ENCODE measurements at places on chromosomes 3 and 15. TPM values are rescaled to one million over a fixed set of nuclear protein-coding genes. Genes with fewer than 3 reads are reported as not detected.

- no peaks in the 10 kb centered on the region for H3K36me3 ChIP-seq
- H3K4me3 ChIP-seq: peak overlapping the region; percentile 33
These were observed 54.5 kb downstream of the CPN2 start for GRCh38 chr3:194296454-194297263.

GRCh38 chr15:43133430-43134156 is at the start of gene TMEM62:
Gene TMEM62, plus strand, starts transcription at chr15:43133586. Its CDS starts 217 bp downstream, at chr15:43133803.
- H3K4me1 ChIP-seq: peaks cover 14% of the 10 kb centered on the region
- H3K36me3 ChIP-seq: no peaks in the 10 kb centered on the region
- no peaks in the 10 kb centered on the region for H3K27me3 ChIP-seq
- peak within 1 kb of the TSS; percentile 62 for H3K27ac ChIP-seq
- DNase-seq: peak; percentile 76

- no peaks in the 10 kb centered on the region for H3K4me1 ChIP-seq
- H3K27ac ChIP-seq: no peak overlapping the region
These were observed 89.2 kb upstream of the MEF2A start for GRCh38 chr15:99476413-99477222.

GRCh38 chr3:6510713-6511112 is 350.2 kb upstream of the GRM7 start:
- H3K4me3 ChIP-seq: no peak overlapping the region
- no peaks in the 10 kb centered on the region for H3K4me1 ChIP-seq
- H3K27ac ChIP-seq: no peak overlapping the region
- no peaks in the 10 kb centered on the region for H3K36me3 ChIP-seq

DNA sequence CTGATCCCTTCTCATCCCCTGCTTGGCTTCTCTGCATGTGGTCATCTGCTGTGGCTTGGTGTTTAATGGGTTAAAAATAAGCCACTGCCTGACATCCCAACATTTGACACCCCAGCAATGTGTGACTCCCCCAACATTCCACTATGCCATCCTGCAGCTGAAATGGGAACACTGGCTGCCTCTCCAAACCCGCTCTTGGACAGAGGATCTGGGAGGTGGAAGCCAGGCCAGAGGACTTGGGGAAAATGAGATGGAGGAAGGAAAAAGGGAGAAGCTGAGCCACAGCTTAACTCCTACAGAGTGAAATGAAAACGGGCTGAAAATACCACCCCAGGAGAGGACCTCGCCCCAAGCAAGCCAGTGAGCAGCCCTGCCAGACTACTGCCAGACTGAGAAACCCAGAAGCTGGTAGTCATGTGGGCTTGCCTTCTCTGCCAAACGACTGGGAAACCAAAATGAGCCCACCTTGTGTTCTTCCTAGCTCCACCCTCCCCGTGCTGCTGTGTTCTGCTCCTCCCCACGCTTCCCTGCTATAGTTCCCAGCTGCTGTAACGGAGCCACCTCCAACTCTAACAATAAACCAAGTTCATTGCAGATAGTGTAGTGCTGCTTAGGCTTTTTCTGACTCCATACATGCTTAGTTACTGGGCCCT is 13.7 kb downstream of the MAP1A start:
- no peaks in the 10 kb centered on the region for H3K4me1 ChIP-seq
- no peak for DNase-seq
- H3K4me3 ChIP-seq: no peak overlapping the region
- no peak overlapping the region for H3K27ac ChIP-seq

GRCh38 chr15:75058127-75058905 is 34.9 kb downstream of the PPCDC start:
- no peaks in the 10 kb centered on the region for H3K36me3 ChIP-seq
- no peak for DNase-seq
- H3K4me1 ChIP-seq: peaks cover 11% of the 10 kb centered on the region
- H3K27me3 ChIP-seq: no peaks in the 10 kb centered on the region
- H3K27ac ChIP-seq: no peak overlapping the region
- H3K4me3 ChIP-seq: no peak overlapping the region

- no peaks in the 10 kb centered on the region for H3K4me1 ChIP-seq
- H3K27ac ChIP-seq: no peak overlapping the region
- H3K36me3 ChIP-seq: no peaks in the 10 kb centered on the region
- H3K27me3 ChIP-seq: no peaks in the 10 kb centered on the region
- DNase-seq: no peak
- H3K4me3 ChIP-seq: no peak overlapping the region
These were observed 13.2 kb upstream of the LMCD1 start for GRCh38 chr3:8488411-8488810.

DNA sequence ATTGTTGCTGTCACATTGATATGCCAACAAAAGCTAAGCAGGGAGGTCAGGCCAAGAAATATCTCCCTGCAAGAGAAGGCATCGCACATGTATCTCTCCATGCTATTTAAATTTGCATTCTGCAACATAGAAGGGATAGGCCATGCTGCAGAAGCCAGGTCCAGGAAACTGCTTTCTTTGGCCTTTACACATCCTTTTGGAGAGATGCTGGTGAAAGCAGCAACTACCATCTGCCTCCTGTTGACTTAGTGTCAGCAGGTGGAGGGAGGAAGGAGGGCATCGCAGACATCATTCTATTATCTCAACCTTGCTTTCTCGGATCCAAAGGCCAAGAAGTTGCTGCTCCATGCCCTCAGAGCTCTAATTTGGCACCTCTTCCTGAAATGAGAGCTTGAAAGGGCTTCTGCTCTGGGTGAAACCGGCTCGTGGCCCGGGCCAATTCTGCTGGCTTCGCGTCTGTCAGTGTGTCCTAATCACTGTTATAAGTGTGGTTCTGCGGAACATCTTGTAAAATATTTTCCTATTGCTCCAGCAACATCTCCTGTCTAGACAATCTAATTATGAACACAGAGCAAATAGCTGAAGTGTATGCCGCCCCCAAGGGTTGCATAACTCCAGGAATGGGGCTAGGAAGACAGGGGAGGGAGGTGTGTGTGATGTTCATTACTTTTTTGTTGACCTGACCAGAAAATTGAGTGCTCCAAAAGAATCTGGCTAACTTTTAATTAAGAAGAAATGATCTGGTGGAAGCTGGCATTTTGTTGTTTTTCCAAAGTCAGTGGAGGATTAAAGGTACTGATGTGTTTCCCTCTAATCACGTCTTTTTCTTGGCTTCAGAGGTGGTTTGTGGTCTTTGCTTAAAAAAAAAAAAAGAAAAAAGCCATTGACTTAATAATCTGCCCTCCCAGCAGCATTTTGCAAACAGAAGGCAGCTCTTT is 89.1 kb downstream of the TPRG1 start:
- DNase-seq: no peak
- H3K4me3 ChIP-seq: no peak overlapping the region

DNA sequence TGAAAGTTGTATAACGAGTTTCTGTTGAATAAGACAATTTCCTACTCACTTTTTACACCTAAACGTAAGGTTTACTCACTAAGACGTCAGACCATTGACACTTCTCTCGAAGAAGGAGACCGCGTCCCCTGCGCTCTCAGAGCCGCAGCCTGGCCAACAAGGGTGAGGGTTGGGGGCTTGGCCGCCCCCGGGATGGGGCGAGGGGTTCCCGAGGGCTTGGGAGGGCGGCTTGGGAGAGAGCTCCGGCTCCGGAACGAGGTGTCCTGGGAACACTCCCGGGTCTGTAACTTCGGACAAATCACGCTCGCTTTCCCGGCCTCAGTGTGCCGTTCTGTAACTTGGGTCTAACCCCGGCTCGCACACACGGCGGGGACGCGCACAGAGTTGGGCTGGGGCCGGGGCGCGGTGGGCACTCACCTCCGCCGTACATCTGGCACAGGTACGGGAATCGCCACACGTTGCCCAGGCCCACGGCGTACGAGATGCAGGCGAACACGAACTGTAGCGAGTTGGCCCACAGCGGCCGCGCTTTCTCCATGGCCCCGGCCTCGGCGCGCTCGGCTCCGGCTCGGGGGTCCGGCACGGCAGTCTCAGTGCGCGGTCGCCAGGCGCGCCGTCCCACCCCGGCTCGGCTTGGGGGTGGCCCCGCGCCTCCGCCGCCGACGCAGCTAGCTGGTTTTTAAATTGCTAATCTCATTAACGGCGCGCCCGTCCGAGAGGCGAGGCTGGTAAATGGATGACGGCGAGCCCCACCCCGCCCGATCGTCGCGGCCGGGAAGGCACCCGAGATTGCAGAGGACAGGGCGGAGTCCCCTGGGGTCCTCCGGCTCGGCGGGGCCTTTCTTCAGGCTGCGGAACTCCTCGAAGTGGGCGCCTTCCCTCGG is at the start of gene SLC6A20:
SLC6A20 (minus strand) TSS at position 655 of the 884 bp plus-strand sequence; CDS start at position 538, 117 bp downstream.
- DNase-seq: no peak
- H3K27ac ChIP-seq: peak within 1 kb of the TSS; percentile 29
- H3K36me3 ChIP-seq: no peaks in the 10 kb centered on the region
- H3K4me3 ChIP-seq: peak within 1 kb of the TSS; percentile 58

DNA sequence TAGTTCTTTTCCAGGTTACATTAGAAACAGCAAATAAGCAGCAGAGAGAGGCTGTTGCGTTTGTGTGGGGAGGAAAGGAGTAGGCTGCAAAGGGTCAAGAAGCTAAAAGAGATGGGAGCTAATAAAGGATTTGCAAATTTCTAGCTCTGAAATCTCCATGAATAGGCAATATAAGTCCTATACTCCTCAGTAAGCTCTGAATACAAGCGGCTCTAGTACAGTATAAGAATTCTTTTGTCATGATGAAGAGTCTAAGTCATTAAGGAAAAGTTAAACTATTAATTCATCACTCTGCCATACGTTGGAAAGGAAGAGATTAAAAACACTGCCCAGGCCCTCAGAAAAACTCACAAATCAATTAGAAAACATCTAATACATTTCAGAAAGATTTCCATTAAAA is 59.3 kb downstream of the CEP152 start:
- DNase-seq: no peak
- H3K4me1 ChIP-seq: no peaks in the 10 kb centered on the region
- H3K27ac ChIP-seq: no peak overlapping the region
- H3K27me3 ChIP-seq: no peaks in the 10 kb centered on the region
- no peak overlapping the region for H3K4me3 ChIP-seq

- peak overlapping the region; percentile 91 for H3K4me3 ChIP-seq
- peak overlapping the region; percentile 90 for H3K27ac ChIP-seq
- no peaks in the 10 kb centered on the region for H3K27me3 ChIP-seq
- peaks cover 7% of the 10 kb centered on the region for H3K4me1 ChIP-seq
- no peaks in the 10 kb centered on the region for H3K36me3 ChIP-seq
These were observed 507 bp downstream of the DIPK2A start for GRCh38 chr3:143972155-143972504.

- no peaks in the 10 kb centered on the region for H3K36me3 ChIP-seq
- no peak overlapping the region for H3K27ac ChIP-seq
- H3K4me1 ChIP-seq: no peaks in the 10 kb centered on the region
- DNase-seq: no peak
- H3K4me3 ChIP-seq: no peak overlapping the region
- H3K27me3 ChIP-seq: peaks cover 3% of the 10 kb centered on the region
These were observed 30.7 kb downstream of the PLA1A start for GRCh38 chr3:119628390-119628789.

- H3K27me3 ChIP-seq: no peaks in the 10 kb centered on the region
- H3K27ac ChIP-seq: no peak overlapping the region
- H3K4me3 ChIP-seq: no peak overlapping the region
- no peaks in the 10 kb centered on the region for H3K4me1 ChIP-seq
- DNase-seq: no peak
These were observed 613.8 kb upstream of the ZNF385D start for GRCh38 chr3:22364851-22365250.

DNA sequence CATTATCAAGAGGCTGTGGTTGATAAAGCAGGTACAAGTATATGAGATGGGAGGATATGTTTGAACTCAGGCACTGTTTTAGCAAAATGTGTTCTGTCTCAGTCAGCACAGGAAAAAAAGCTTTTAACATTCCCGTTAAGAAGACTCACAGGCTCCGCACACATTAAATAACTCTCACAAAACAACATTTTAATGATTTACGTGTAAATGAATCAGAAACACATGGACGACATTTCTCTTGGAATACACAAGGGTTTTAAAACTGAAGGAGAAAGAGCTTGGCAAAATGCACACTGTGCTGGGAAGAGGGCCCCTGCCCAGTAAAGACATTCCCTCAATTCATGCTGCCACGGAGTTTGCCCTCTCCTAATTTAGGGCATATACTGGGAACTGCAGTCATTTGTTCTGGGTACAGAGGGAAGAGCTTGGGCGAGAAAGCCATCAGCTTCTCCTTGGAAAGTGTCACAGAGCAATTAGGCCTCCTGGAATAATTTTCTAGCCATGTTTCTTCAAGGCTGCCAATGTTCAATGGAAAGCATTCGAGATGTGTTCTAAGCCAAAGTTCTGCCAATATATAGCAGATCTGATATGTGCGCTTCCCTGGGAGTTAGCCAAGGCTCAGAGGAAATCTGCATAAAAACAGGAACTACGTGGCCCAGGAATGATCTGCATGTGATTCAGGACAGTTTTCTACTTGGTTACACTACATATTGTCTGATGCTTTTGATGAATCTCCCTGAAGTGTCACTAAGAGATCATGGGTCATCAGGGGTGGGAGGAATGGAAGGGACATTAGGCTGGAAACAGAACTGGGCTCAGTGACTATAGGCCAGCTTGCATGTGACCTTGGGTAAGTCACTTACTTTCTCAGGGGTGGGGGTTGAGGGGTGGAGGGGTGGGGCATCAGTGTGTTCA is 2.2 kb upstream of the MASP1 start:
- no peaks in the 10 kb centered on the region for H3K36me3 ChIP-seq
- no peaks in the 10 kb centered on the region for H3K4me1 ChIP-seq
- H3K27ac ChIP-seq: no peak overlapping the region
- no peak for DNase-seq
- no peak overlapping the region for H3K4me3 ChIP-seq
- H3K27me3 ChIP-seq: peaks cover 14% of the 10 kb centered on the region

DNA sequence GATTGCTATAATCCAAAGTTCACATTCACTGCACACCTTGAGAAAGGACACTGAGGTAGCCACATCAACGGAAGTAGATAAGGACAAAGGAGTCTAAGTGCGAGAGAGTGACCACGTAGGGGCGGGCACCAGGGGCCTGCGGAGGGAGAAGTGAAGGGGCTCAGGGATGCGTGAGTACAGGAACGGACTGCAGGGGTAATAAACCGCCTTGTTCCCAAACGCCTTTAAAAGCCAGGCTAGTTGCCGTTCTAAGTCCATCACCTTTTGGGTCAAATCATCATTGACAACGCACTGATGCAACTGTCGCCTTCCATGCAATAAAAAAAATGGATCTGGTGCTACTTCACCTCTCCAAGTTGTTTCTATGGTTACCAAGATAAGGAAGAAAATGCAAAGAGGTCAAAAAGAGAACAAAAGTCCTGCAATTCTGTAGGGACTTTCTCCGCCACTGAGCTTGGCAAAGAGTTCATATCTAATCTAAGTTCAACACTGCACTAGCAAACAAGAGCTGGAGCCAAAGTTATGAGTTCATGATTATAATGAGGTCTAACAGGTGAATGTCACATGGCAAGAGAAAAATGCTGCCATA is 32.6 kb upstream of the ATP11B start:
- no peaks in the 10 kb centered on the region for H3K4me1 ChIP-seq
- H3K4me3 ChIP-seq: no peak overlapping the region
- no peaks in the 10 kb centered on the region for H3K27me3 ChIP-seq
- H3K27ac ChIP-seq: no peak overlapping the region
- DNase-seq: no peak
- no peaks in the 10 kb centered on the region for H3K36me3 ChIP-seq

DNA sequence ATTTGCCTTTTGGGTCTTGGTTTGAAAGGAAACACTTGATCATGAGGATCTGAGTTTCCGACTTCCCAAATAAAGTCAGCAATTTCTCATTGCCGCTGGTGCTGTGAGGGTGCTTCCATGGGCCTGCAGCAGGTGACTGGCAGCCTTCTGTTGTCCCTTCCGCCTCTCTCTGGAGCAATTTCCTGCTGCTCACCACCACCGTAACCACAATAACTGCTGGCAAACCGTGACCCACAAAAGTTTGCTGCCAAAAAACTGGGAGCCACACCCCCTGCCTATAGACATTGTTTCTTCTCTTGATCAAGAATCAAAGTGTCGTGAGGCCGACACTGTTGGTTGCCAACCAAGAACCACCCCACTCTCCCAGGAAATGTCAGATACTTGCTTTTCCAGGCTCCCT is 164.0 kb downstream of the NR2F2 start:
- DNase-seq: no peak
- no peak overlapping the region for H3K27ac ChIP-seq
- H3K4me3 ChIP-seq: no peak overlapping the region

The KLF15 gene
- total RNA-seq: 3.3 TPM

The NCEH1 gene
- total RNA-seq: 11.5 TPM

The RLBP1 gene
- total RNA-seq: 0.12 TPM

The ARPP21 gene
- not detected for total RNA-seq

All from HCT116 (cell line).